WTC11 (cell line): ENCODE measurements at places on chromosomes 7 and 10. TPM values are rescaled to one million over a fixed set of nuclear protein-coding genes. Genes with fewer than 3 reads are reported as not detected.

BTBD16 gene
- not detected in 3 replicates for total RNA-seq

TEX47 gene
- total RNA-seq, result not detected in 3 replicates

SFRP4 gene
- total RNA-seq, result 0.07 to 0.24 TPM (median 0.09 TPM) in 3 replicates

LRGUK gene
- 1.9 to 3.0 TPM (median 2.7 TPM) in 3 replicates for total RNA-seq

OPN1SW gene
- total RNA-seq, result not detected in 3 replicates

TMEM236 gene
- total RNA-seq, result 0.04 TPM in 1 of 3 replicates, not detected in the others

ZNF727 gene
- total RNA-seq, result not detected in 3 replicates

NPY4R gene
- total RNA-seq, result 0.14 TPM in 1 of 3 replicates, not detected in the others

OR6B1 gene
- total RNA-seq, result not detected in 3 replicates

POLL gene
- total RNA-seq, result 40.7 to 46.2 TPM (median 41.3 TPM) in 3 replicates

AMZ1 gene
- 0.85 to 1.4 TPM (median 1.4 TPM) in 3 replicates for total RNA-seq

HOGA1 gene
- 0.15 to 0.62 TPM (median 0.55 TPM) in 3 replicates for total RNA-seq

HTRA1 gene
- total RNA-seq, result 15.4 to 18.3 TPM (median 16.0 TPM) in 3 replicates

ZNF479 gene
- total RNA-seq, result not detected in 3 replicates

EXOSC1 gene
- 48.4 to 53.7 TPM (median 50.0 TPM) in 3 replicates for total RNA-seq

FOXI2 gene
- total RNA-seq, result 1.2 to 1.7 TPM (median 1.4 TPM) in 3 replicates

AGAP3 gene
- 107 to 163 TPM (median 113 TPM) in 3 replicates for total RNA-seq

MTURN gene
- 5.0 to 6.4 TPM (median 5.4 TPM) in 3 replicates for total RNA-seq

AVL9 gene
- total RNA-seq, result 52.7 to 55.6 TPM (median 53.2 TPM) in 3 replicates

CPEB3 gene
- total RNA-seq, result 1.9 to 2.4 TPM (median 2.4 TPM) in 3 replicates

MRC1 gene
- total RNA-seq, result 0.33 to 0.46 TPM (median 0.44 TPM) in 3 replicates

HMX3 gene
- total RNA-seq, result 0.23 TPM in 1 of 3 replicates, not detected in the others

ATG9B gene
- total RNA-seq, result 2.4 to 3.8 TPM (median 2.4 TPM) in 3 replicates

IL2RA gene
- total RNA-seq, result 0.31 to 0.41 TPM (median 0.32 TPM) in 3 replicates

MALRD1 gene
- 0.50 to 0.64 TPM (median 0.60 TPM) in 3 replicates for total RNA-seq

ZNF33B gene
- total RNA-seq, result 22.7 to 29.6 TPM (median 25.5 TPM) in 3 replicates

TMEM139 gene
- total RNA-seq, result 1.5 to 2.0 TPM (median 1.9 TPM) in 3 replicates

RBP3 gene
- total RNA-seq, result not detected in 3 replicates

ASZ1 gene
- total RNA-seq, result not detected in 3 replicates

ASIC3 gene
- 3.4 to 5.5 TPM (median 5.2 TPM) in 3 replicates for total RNA-seq

YWHAG gene
- total RNA-seq, result 192 to 201 TPM (median 200 TPM) in 3 replicates

SLC13A1 gene
- 0.04 TPM in 1 of 3 replicates, not detected in the others for total RNA-seq

LMOD2 gene
- total RNA-seq, result 0.09 to 0.11 TPM in 2 of 3 replicates, not detected in the other

FGFBP3 gene
- 53.0 to 68.2 TPM (median 55.0 TPM) in 3 replicates for total RNA-seq
